ENCODE measurements at places on chromosomes 13 and 19.

- no peak for DNase-seq
Measured at GRCh38 chr13:34358811-34359513, 541.0 kb downstream of the RFC3 start.

DNA sequence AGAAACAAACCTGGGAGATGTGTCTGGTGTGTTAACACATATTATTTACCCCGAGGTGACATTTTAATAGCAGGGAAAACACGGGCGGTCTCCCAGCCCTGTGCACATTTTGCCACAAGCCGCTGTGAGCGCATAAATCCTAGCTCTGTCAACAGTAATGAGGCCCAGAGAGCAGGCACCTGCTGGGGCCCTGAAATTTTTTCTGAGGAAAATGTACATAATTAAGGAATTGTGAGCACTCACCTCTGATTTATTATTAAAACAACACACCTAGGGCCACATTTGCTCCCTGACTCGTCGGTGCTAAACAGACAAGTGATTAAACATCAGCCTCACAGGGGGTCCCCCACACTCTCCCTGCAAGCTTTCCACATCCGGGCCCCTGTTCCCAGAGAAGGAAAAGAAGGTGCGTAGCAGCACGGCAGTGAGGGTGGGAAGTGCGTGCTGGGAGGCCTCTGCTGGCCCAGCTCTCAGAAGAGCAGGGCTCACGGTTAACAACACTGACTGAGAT lies 616.3 kb downstream of the UQCRFS1 start:
- DNase-seq, result no peak

- DNase-seq, result no peak
Measured at GRCh38 chr13:71516521-71516920, 350.5 kb downstream of the DACH1 start.

DNA sequence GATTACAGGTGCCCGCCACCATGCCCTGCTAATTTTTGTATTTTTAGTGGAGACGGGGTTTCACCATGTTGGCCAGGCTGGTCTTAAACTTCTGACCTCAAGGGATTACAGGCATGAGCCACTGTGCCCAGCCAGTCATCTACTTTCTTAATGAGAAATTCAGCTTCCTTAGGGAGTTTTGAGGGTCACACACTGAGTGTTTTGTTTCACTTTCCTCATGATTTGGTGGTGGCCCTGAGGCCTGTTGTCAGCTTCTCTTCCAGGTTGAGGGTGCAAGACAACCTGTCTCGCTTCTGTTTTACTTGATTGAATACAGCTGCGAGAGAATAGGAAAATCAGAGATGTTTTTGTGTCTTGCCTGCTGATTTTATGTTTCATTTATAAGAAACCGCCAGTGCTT lies 9.9 kb downstream of the FRY start:
- no peak for DNase-seq

DNA sequence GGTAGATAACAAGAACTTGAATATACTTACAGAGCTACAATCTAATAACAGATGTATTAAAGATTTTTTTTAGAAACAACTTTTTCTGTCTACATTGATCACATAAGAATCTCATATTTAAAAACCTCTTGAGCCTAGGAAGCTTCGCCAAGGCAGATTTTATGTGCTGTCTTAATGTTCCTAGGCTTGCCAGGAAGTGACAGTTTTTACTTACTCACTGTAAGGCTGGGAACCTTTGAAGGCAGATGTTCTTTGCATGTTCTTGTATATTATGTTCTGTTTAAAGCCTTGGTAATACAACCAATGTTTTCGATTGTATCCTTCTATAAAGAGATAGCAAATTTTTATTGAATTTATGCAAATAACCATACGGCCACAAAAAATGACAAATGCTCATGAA lies 492.7 kb downstream of the GPC5 start:
- DNase-seq, result no peak

GRCh38 chr13:102718746-102719145 lies 23.9 kb upstream of the METTL21C start:
- no peak for DNase-seq

DNA sequence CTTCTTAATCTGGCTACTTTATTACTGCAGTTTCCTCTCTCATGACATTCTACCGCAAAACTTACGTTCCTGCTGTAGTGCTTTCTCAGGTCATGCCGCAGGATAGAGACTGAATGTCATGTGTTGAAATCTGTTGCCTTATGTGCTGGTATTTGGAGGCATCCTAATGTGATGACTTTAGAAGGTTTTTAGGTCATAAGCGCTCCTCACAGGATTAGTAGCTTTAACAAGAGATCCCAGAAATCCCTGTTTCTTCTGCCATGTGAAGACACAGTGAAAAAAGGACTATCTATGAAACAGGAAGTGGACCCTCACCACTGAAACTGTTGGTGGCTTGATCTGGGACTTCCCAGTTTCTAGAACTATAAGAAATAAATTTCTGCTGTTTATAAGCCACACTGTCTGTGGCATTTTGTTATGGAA lies 209.3 kb downstream of the LACC1 start:
- DNase-seq, result no peak

DNA sequence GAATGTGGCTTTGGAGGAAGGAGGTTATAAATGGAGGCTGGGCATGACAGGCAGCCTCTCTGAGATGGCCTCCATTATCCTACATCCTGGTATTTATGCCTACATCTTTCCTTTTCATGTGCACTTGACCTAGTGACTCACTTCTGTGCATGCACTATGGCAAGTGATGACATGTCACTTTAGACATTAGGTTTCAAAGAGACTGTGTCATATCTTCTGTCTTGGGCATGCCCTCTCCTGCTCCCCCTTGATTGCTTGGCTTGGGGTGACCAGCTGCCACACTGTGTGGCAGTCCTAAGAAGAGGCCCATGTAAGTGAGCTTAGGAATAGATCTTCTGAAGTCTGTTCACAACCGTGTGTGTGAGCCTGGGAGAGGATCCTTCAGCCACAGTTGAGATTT lies 472.8 kb downstream of the FGF9 start:
- no peak for DNase-seq
